ENCODE measurements at places on chromosomes 3 and 15. TPM values are rescaled to one million over a fixed set of nuclear protein-coding genes. Genes with fewer than 3 reads are reported as not detected.

The PAK2 gene
- 26.5 TPM for total RNA-seq

The ZMAT3 gene
- total RNA-seq = 1.9 TPM

The ZNF860 gene
- total RNA-seq = 3.6 TPM

The GXYLT2 gene
- total RNA-seq = 21.3 TPM

The SLC22A13 gene
- total RNA-seq = 0.26 TPM

The PRR23B gene
- not detected for total RNA-seq

The LRRC31 gene
- not detected for total RNA-seq

The MORC1 gene
- total RNA-seq = not detected

The LMAN1L gene
- total RNA-seq = 0.16 TPM

The NRG4 gene
- not detected for total RNA-seq

The PIGZ gene
- total RNA-seq = 0.29 TPM

The TPRG1 gene
- total RNA-seq = 0.08 TPM

The XIRP1 gene
- not detected for total RNA-seq

The ITIH4 gene
- total RNA-seq = 2.7 TPM

The TMEM40 gene
- total RNA-seq = not detected

The LSG1 gene
- total RNA-seq = 44.6 TPM

The RYK gene
- total RNA-seq = 86.8 TPM

The LOXL1 gene
- total RNA-seq = 0.21 TPM

The VEPH1 gene
- 5.7 TPM for total RNA-seq

The GOLGA8N gene
- total RNA-seq = 0.16 TPM

The DCP1A gene
- 14.5 TPM for total RNA-seq

The SCN11A gene
- not detected for total RNA-seq

The FBN1 gene
- 18.1 TPM for total RNA-seq

The KCNMB2 gene
- not detected for total RNA-seq

The BHLHE40 gene
- 69.3 TPM for total RNA-seq

The TCAIM gene
- total RNA-seq = 18.9 TPM

The ZMYND10 gene
- total RNA-seq = 1.9 TPM

The TM6SF1 gene
- total RNA-seq = not detected

The WDR72 gene
- 11.0 TPM for total RNA-seq

The IFT57 gene
- 60.5 TPM for total RNA-seq

The MITF gene
- total RNA-seq = 22.0 TPM

The LYSMD2 gene
- total RNA-seq = 5.1 TPM

The BCHE gene
- 2.9 TPM for total RNA-seq

The SAMD7 gene
- total RNA-seq = not detected

The PLA2G4E gene
- total RNA-seq = not detected

The DNAH12 gene
- under 0.01 TPM for total RNA-seq

The C3orf20 gene
- not detected for total RNA-seq

The CFAP20DC gene
- 4.5 TPM for total RNA-seq

The MFN1 gene
- total RNA-seq = 28.6 TPM

The FAM107A gene
- not detected for total RNA-seq

The P4HTM gene
- not detected for total RNA-seq
